ENCODE measurements at places on chromosomes 16 and 17.
A peak's percentile ranks its signal among the peaks of the same experiment; 100 is the strongest.

DNA sequence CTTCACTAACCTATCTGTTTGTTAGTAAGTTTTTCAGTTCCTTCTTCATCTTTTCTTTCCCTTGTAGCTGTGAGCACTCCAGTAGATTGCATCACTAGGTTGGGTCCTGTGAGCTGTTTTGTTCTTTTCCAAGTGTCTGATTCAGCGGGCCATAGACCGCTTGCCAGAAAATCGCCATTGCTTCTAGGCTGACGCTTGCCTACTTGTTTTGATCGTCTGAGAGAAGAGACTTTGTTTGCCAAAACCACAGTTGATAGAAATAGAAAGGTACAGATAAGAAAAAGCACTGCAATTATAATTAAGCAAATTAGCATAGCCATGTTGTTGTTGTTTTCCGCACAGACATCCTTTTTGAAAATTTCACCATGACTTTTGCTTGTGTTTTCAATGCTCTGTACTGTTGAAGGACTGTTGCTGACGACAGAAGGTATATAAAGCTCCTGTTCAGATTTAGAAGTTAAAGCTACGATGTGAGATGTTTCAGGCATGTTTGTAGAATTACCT is 3.1 kb downstream of the EVI2A start:
- no peak for DNase-seq

DNA sequence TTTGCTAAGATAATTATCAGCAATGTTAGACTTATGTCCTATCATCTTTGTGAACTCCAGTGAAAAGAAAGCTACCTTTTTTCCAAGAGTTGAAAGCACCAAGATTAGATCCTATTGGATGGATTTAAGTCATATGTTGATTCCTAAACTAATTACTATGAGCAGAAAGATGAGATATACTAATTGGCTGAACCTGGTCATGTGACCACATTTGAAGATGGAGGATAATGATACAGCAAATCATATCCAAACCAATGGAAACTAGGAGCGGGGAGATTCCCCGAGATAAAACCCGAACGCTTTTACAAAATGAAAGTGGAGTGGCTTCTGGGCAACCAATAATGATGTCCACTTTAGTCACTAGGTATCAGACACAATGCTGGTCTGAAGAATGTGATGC is 1060.2 kb upstream of the EEF2KMT start:
- no peak for DNase-seq

DNA sequence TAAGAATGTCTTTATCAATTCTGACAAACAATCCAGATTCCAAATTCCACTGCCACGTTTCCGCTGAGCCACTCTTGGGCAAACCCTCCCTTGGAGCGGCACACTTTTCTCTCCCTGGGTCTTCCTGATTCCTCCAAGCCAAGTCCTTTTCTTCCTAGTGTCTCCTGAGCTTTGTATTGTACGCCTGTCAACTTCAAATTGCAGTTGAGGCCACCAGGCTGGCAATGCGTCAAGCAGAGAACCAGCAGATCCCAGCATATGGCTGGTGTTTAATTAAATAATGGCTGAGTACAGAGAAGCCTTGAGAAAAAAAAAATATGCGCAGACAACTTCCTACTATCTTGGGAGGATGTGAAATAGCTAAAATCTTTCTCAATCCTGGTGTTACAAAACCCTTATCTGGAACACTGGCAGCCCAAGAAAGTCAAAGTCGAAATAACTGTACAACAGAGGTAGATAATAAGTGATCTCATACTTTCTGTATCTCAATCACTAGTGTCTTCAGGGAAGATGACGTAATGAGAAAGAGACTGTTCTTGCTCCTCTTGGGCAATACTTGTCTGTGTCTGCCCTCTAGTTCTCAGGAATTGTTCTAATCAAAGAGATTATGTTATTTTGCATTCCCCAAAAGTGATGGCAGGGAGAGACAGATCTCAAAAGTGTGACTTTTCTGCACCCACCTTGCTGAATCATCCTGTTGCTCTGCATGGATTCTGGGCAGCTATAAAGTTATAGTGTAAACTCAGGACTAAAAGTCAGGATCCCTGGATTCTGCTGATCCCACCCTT is 15.0 kb downstream of the SMIM36 start:
- DNase-seq, result no peak

DNA sequence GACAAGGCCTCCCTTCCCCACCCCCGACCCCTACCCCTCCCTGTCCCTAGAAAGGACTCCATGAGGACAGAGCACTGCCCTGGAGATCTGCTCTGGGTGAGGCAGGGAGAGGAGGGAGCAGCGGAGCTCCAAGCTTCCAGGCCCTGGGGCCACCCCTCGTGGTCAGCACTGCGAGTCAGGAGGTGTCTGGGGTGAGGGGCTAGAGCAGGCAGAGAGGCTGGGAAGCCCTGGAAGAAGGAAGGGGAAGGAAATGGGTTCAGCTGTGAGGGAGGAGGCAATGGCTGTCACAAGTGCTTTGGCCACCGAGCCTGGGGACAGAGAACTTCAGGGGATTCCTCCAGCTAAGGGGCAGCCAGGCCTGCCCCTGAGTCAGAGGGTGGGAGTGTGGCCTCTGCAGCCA is 28.2 kb upstream of the DNAI2 start:
- no peak for DNase-seq

DNA sequence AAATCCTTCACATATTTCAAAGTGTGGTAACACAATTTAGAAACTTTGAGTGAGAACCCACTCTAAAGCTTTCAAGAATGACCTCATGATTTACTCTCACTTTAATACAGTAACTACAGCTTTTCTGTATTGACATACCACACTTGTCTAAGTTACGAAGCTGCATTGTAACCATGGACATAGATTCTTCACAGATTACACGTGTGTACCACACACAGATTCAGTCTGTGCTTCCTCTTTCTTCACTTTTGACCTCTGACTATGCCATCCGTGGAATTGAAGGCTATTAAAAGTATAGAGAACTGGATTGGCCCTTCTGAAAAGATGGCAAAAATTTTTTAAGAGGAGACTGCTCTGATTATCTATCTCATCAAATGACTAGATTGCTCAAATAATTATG is 172.7 kb downstream of the TANC2 start:
- no peak for DNase-seq

DNA sequence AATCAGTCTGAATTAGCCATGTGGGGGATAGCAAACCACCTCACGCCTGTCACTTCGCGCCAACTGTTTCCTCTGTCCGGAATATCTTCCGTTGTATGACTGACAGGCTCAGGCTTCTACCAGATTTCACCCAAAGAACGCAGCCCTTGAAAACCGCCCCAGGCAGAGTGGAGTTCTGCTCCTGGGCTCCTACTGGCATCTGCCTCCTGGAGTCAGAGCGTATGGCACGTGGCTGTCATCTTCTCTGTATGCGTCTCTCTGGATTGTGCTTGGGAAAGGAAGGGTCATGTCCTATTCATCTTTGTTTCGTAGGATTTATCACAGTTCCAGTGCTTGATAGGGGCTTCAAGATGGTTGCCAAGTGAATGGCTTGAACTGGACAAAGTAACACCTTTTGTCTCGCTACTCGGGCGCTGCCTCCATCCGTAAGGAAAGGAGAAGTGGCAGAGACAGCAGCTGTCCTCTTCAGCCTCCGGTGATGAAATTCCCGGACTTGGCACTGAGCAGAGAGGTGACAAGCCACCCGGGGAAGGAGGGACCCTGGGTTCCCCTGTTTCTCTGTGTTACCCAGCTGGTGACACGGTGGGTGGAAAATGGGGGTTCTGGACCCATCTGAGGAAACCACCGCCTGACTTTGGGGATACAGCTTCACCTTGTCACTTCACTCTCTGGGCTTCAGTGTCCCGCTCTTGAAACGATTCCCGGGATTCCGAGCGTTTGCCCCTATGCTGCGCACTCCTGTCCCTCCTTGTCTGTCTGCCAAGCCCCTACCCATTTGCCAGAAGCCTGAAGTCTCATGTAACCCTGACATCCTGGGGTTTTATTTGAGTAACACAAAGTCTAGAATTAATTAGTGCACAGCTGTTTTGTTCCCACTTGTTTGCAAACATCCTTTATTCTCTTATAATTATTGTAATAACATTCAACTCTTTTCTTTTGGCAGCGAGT is 13.9 kb downstream of the KIAA0513 start:
- no peak for DNase-seq

GRCh38 chr17:80605326-80606066 is 60.9 kb downstream of the RPTOR start:
- no peak for DNase-seq

- DNase-seq, result no peak
These were observed 160.1 kb upstream of the KIF2B start for GRCh38 chr17:53662608-53663007.

GRCh38 chr17:44956998-44957981 is 9.7 kb upstream of the KIF18B start:
- DNase-seq, result no peak

DNA sequence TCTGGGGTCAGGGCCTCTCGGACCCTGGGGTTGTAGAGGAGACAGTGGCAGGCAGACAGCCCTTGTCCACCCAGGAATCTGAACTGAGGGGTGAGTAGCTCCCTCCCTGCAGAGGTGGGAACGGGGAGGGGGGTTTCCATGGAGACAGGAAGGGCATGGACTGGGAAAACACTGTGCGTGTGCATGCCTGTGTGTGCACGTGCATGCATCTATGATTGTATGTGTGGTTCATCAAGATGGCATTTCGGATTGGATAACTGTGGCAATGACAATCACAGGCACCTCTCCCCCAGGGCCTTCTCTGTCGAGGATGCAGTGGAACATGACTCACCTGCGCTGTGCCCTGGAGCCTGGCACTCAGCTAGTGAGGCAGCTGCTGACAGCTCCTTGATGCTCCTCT is 6.1 kb upstream of the CD300C start:
- no peak for DNase-seq

DNA sequence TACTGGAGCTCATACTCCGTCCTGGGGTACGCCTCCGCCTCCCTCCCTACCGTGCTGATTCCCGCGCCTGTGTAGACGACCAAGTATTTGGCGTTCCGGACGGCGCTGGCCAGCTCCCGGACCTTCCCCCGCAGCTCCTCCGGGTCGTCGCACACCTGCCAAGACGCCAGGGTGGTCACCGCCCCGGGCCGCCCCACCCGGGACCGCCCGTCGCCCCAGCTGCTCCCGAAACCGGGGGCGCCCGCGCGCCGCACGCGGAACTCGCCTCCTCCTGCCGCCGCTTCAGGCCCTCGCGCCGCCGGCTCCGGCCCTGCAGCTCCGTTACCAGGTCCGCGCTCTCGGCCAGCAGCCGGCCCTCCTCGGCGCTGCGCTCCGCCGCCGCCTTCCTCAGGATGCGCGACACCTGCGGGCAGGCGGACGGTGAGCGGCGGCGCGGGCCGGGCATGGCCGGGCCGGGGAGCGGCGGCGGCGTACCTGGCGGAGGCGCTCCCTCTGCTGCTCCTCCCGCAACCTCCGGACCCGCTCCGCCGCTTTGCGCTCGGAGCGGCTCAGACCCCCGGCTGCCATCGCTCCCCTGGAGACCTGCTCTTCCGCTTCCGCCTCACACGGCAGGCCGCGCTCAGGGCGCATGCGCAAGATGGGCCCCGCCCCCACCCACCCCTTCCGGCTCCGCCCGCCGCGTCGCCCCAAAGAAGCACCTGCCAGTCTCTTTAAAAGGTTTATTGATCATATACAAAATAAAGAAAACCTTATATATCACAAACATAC is at the start of gene SIRT7:
Gene SIRT7 (minus strand): TSS at position 612 of the 768 bp plus-strand sequence. CDS start 45 bp downstream, at position 567.
- DNase-seq, result peak; percentile 19

DNA sequence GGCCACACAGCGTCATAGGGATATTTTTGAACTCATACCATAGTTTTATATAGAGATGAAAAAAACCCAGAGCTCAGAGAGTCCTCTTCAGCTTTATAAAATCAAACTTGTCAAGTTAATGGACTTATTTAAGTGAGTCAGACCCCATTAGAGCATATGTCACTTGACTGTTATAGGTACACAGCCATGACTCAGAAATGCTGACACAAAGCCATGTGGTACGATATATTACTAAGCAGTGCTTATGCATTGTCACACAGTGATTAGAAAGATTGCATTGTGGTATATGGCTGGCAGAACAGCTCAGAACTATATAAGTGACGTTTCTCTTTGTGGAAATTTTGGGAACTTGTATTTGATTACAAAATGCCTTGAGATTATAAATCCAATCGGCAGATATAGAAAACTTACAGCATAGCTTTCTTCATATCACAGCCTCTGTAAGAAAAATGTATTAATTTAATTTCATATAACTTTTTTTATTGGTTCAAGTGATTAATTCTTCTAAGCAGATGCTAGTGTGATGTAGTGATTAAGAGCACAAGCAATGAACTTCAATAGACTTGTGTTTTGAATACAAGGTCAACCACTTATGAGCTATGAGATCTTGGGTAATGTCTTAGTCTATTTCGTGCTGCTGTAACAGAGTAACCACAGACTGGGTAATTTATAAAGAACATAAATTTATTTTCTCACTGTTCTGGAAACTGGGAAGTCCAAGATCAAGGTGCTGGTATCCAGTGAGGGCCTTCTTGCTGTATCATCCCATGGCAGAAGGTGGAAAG is 25.8 kb upstream of the GINS3 start:
- no peak for DNase-seq

GRCh38 chr16:10660950-10661635 is 33.6 kb downstream of the TEKT5 start:
- no peak for DNase-seq

DNA sequence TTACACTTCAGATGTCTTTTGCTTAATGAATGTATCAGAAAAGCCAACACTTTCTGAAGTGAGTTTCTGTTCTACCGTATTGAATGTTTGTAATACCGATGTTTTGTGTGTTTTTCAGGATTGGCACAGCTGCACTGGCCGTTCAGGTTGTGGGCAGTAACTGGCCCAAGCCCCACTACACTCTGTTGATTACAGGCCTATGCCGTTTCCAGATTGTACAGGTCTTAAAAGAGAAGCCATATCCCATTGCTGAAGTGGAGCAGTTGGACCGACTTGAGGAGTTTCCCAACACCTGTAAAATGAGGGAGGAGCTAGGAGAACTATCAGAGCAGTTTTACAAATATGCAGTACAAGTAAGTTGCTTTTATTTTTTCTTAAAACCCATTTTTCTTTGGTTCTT is 4.7 kb upstream of the ABCC11 start:
- no peak for DNase-seq

- DNase-seq, result no peak
These were observed 180.0 kb downstream of the CHD9 start for GRCh38 chr16:53234836-53235235.

DNA sequence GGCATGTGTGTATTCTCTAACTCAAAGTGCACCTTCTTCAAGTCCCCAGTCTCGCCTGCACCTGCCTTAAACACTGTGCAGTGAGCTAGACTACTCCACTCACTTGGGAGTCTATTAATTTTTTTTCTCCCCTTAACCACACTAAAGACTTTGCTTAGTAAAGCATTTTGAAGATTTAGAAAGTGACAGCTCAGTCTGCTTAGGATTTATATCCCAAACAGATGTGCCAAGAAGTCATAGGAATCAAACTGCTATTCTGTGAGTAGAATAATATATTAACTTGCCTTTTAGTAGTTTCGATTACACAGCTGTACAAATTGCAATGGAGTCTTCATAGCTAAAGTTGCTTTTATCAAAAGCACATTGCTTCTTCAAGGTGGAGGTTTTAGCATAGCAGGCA is 47.2 kb upstream of the MED13 start:
- DNase-seq, result no peak
